IPS-NIHi11 (cell line): ENCODE measurements at places on chromosomes 6 and 20.

DNA sequence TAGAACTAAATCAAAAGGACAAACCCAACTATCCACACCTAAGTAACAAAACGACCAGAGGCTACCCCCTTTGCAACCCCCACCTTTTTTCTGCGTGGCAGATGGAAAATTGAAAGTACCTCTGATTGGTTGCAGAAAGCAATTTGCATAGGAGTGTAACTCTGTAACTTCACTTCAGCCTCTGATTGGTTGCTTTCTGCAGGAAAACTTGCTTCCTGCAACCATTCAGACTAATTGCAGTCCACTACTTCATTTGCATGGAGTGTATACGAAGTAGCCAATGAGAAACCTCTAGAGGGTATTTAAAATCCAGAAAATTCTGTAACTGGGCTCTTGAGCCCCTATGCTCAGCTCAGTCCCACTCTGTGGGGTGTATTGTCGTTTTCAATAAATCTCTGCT lies 129.1 kb upstream of the OLIG3 start:
- DNase-seq, result no peak

DNA sequence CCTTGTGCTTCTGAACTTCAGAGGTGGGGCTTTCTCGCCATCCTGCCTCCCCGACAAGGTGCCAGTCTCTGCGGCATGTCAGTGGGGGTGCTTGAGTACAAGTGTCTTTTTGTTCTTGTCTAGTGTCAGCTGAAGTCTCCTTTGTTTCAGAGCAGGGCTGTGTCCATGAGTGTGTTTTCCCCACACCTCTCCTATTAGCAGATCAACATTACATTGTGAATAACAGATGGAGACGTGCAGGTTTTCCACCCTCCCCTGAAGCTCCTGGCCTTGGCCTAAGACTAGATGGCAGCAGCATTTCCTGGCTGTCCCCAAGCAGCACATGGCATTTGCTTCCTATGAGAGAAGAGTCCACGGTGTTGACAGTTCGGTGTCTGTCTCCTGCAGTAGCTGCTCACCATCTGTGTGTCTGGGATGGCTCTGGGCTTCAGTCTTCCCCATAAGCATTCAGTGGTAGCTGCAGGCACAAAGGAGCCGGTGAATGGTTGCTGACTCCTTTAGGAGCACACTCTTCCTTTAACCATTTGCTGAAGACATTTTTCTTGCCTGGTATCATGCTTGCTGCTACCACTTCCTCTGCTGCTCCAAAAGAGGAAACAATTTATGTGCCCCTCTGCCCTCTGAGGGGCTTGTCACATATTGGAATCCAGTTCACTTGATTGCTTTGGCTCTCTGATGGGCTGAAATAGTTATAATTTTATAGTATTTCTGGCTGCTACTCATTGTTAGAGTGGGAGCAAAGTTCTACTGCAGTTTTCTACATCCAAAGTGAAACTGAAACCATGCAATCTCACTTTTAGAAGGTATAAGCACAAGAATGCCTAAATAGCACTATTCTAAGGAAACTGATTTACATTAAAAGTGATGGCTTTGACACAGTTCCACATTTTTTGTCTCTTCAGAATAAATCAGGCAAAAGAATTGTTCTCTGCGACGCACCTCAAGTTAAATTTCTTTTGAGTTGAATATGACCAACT lies 913.0 kb downstream of the C6orf118 start:
- no peak for DNase-seq

DNA sequence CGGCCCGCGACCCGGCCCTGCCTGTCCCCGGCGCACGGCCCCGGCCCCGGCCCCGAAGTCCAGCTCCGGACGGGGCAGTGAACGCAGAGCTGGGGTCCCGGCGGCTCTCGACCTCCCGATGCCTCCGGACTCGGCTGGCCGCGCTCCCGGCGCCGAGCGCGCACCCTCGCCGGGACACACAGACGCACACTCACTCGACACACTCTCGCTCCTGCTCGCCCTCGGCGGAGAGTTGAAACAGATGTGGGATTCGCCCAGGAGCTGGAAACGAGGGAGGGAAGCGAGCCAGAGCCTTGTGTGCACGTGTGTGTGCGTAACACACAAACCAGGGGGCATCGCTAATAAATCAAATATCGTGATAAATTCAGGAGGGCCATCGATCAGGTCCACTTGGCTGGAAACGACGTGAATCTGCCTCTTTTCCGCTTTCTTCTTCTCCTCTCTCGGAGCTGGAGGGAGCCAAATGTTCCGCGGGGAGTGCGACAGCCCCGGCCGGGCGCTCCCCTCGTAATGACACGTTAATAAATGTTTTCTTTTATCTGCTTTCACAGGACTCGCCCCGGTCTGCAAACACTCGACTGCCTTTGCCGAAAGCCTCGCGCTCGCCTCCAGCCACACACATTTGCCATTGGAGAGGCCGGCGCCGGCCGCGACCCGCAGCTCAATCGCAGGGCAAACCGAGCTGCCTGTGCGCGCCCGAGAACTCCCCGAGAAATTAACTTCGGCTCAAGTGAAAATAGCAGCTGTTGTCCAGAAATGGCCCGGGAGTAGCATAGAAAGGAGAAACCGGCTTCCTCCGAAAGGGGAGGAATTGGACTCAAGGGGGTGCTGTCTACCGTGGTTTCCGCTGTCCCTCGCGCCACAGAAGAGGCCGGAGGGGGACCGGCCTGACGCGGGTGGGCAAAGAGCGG lies 828 bp upstream of the SULF2 start:
- peak; percentile 69 for DNase-seq

DNA sequence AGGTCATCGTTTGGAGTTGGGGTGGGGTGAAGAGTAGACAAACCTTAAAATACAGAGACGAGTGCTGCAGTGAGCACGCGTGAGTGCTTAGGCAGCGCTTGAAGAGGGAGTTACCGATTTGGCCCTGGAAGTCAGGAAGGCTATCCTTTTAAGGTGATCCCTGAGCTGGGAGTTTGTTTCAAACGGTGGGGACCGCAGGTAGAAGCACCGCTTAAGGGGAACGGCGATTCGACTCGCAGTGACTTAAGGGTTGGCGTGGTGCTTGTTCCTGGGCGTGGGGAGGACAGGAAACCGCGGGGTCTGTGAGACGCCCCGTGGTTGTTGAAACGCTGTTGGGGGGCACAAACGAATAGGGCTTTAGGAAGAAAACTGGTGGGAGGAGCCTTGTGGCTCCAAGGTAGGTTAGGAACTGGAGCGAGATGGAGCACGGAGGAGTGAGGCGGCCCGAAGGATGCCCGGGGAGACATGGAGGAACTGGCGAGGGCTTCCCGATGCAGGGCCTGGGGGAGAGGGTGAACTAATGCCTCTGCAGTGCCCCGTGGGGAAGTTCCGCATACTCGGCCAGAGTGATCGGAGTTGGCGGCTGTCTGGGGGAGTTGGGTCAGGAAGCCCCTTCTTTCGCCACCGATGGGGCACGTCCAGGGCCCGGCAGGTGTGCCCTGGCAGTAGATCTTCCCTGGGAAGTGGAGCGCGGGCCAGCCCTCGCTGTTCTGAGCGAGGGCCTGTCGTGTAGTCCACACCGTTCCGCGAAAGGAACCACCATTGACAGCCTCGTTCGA lies 1.3 kb upstream of the CDYL start:
- peak; percentile 29 for DNase-seq

DNA sequence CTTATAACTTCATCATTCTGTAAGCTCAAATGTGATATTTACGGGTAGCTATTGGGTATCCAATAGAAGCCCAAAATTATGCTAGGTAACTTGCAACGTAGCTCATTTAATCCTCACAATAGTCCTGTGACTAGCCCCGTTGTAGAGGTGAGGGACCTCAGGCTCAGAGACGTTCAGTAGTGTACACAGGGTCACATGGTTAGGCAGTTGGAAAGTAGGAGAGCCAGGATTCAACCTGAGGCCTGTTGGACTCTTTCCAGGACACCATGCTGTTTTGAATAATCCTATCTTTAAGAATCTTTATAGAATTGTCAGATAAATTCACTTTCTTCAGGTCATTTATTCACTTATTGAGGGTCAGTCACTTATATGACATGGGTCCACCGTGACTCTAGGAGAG lies 9.2 kb upstream of the ELOVL2 start:
- DNase-seq, result no peak

DNA sequence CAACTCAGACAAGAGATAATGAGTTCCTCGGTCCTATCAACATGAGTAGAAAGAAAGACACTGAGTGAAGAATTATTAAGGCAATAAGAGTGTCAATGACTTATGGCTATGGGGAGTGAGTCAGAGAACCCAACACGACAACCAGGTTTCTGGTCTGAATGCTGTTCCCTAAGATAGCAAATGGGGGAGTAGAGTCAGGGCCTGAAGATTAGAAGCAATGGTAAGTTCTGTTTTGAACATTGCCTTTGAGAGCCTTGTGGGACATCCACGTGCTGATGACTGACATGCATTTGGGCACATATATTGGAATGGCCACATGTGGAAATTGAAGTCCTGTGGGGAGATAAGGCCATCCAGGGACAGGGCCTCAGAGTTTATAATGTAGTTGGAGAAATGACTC lies 254.4 kb upstream of the TCF21 start:
- no peak for DNase-seq

- no peak for DNase-seq
Observed at GRCh38 chr6:119348096-119348747, 1.3 kb downstream of the MAN1A1 start.

DNA sequence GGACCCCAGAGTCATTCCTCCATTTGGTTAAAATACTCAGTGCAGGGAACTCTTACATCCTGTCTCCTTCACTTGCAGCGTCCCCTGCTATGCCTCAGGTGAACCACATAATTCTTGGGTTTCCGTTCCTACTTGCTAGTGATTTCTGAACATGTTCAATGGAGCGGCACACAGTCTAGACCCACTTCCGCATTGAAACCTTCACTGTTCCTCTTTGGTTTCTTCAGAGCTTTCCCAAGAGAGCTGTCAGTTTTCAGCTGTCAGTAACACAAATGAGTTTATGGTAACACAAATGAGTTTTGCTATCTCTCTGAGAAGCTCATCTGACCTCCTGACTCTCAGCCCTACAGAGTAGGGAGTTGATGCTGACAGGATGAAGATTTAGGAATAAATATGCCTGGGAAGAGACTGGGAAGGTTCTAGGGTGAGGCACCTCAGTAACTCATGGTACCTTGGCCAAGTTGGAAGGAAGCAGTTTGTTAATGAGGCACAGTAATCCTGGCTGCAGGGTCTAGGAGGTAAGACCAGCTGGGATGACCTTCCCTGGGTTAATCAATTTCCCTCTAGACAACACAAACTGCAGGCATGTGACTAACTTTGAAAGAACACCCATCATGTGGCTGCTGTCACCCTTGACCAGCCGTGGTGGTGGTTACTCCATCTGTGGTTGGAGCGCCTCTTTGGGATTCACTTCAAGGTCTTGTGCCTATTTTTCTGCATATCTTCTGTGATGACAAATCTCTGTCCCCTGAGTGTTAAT lies 5.4 kb downstream of the SYS1 start:
- DNase-seq, result no peak

DNA sequence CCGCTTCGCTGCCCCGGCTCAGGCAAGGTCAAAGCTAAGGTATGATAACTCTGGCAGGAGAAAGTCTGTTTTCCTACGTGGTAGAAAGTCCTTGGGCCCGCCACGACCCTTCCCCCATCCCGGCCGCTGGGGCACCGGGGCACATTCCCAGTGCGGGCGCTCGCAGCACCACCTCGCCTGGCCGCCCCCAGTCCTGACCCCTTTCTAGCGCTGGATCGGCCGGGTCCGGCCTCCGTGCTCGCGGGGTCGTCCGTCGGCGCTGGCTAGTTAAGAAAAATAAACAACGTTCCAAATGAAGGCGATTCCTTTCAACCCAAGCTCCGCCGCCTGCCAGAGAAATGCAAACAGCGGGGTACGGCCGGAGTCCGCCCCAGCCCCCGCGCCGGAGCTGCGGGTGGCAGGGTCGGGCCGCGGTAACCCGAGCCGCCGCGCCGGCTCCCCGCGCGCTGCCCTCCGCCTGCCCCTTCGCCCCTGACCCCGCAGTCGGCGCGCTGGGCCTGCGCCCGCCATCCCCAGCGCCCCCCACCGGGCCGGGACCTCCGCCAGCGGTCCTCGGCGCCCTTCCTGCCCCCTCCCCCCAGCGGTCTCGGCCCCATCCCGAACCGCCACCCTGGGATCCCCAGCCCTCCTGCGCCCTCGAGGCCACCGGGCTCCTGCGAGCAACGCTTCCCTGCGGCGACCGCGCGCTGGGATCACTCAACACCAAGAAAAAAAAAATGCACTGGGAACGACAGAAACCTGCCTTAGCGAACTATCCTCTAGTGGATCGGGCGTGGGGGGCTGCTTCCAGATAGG lies 37.6 kb downstream of the NCR2 start:
- peak; percentile 66 for DNase-seq

DNA sequence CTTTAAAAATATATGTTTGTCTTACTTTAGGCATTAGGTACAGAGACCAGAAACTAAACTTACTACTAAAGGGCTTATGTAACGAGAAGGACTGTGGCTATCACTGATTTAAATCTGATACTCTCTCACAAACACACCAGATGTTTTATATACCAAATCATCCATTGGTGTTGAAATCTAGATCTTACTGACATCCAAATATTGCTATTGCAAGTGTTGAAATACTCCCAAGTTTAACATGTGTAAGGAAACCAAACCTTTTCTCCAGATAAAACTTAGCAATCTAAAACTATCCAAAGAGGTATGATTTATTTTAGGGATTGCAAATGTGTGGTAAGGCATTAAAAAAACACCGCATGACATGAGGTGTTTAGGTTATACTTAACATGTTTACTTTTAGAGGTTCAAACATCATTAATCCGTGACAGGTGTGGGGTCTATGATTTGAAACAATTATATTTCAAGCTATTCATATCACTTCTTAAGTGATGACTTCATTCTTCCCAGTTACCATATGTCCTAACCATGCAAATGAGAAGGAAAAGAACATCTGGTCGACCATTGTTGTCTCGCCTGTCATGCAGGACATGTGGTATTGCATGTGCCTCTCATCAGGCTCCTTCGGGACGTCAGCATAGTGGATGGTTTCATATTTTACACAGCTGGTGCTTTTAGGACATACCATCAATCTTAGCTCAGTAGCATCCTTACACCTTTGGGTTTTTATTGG lies 168.3 kb upstream of the SPACA1 start:
- no peak for DNase-seq

- DNase-seq, result no peak
Observed at GRCh38 chr20:326645-327185, 1.4 kb downstream of the SOX12 start.

- no peak for DNase-seq
Observed at GRCh38 chr6:157151989-157152388, 171.3 kb downstream of the TMEM242 start.

GRCh38 chr6:96781557-96781956 lies 55.7 kb downstream of the GPR63 start:
- DNase-seq, result no peak

- no peak for DNase-seq
Observed at GRCh38 chr6:14276667-14277404, 159.3 kb downstream of the CD83 start.
